EL (cell line): ENCODE measurements at places on chromosomes 7 and 10.

DNA sequence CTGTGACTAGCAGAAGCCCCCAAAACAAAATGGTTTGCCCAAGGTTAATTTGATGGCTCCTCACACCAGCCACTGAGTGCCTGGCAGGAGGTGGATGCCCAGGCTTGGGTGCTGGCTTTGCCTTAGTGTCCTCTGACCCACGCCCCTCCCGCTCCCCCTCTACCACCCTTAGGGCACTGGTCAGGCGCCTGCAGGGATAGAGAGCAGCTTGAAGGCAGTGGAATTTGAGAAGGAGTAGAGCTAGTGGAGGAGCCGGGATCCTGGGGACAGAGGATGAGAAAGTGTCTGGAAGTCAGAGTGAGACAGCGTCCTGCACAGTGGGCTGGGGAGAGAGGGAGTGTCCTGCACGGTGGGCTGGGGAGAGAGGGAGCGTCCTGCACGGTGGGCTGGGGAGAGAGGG lies 139.4 kb downstream of the DNAJB6 start:
- no peak for DNase-seq

GRCh38 chr10:124827474-124827873 lies 25.9 kb downstream of the ABRAXAS2 start:
- peak; percentile 17 for DNase-seq

GRCh38 chr10:49070701-49071100 lies 44.6 kb downstream of the VSTM4 start:
- no peak for DNase-seq

GRCh38 chr7:3345699-3346481 lies 44.8 kb downstream of the SDK1 start:
- no peak for DNase-seq

- DNase-seq: no peak
Observed at GRCh38 chr7:117250245-117250644, 72.6 kb downstream of the WNT2 start.

DNA sequence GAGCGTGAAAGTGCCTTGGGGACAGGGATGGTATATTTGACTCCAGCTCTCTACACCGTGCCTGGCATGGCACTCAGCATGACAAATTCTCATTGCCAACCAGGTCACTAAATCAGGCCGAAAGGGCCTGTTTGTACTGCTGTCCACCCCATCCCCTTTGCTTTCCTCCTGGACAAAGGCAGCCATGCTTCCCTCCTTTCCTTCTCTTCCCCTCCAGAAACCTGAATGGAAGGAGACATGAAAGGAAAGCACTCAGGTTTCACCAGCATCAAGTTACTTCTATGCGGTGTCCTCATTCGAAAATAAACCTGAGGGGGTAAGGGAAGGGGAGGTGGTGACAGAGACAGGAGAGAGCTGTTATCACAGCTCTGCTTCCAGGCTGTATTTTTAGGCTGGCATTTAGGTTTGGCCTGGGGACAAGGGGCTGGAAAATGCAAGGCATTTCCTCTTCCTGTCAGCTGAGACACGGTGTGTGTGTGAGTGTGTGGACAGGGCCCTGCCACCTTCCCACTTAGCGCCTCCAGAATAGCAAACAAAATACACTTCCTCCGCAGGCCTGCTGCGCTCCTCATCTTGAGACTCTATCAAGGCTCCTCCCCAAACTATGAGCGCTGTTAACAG lies 79.9 kb upstream of the COL13A1 start:
- DNase-seq: peak; percentile 41

DNA sequence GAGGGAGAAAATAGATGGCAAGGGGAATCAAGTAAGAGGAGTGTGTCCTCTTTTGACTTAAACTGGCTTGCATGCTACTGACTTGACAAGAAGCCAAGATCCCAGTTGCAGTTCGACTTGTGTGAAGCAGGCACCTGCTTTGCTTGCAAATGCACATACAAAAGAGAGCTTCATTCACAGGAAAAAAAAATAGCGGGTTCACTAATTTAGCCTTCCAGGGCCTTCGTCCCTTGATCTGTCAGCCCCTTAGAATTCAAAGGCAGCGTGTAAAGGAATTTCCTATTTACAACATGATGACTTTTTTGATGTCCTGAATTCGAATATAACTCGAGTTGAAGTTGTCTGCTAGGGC lies 192.1 kb downstream of the CELF2 start:
- no peak for DNase-seq

DNA sequence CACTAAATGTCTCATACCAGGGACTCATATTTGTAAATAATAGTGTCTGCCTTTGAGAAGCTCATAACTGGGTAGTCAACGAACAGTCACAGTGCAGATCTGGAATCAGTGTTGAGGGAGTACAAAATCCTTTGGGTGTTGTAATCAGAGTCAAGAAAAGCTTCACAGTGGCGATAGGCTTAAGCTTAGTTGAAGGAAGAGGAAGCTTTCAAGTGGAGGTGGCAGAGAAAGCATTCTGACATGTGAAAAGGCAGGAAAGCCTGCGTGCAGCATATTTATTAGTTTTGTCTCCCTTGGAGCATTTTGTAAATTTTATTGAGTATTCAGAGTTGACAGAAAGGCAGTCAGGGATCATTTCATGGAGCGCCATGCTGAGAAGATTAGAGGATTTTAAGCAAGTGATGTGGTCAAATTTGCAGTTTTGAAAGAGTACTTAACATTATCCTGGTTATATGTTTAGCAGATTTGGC lies 104.9 kb downstream of the ADK start:
- no peak for DNase-seq

DNA sequence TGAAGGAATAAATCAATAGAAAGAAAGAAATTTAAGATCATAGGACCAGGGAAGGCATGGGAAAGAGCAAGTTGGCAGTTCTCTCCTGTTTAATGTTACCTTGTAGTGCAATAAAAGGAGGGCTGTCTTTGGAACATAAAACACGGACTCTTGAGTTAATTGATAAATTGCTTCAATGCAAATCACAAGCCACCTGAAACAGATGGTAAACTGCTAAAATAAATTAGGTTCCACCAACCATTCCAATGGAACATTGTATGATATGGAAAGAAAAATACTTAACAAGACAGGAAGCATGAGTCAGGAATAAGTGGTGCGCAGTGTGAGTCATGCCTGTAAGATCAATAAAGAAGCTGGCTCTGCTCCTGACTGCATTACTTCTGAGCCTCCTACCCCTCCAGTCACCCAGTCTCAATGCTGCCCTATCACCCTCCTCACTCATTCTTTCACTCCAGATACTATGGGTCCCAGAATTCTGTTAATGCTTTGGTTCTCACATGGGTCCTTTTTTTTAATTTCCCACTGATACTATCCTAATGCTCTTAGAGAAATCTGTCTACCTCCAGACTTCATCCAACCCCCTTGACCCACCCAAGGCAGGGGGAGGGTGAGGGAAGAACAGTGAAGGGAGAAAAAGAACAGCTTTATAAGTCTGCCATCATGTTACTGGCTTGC lies 78.9 kb downstream of the LRRC17 start:
- peak; percentile 96 for DNase-seq

DNA sequence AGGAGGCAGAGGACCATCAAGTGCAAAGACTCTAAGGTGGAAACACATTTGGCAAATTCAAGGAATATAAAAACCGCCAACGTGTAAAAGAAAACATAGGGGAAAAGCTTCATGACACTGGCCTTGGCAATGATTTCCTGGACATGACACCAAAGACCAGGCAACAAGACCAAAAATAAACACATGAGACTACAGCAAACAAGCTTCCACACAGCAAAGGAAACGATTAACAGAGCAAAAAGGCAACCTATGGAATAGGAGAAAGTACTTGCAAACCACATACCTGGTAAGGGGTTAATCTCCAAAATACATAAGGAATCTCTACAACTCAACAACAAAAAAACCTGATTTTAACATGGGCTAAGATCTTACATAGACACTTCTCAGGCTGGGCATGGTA lies 3.5 kb downstream of the GSTO1 start:
- DNase-seq: no peak

- DNase-seq: no peak
Observed at GRCh38 chr7:144148224-144148827, 25.4 kb downstream of the OR2A14 start.

GRCh38 chr7:142391191-142391992 lies 133.5 kb upstream of the PRSS58 start:
- DNase-seq: peak; percentile 47

DNA sequence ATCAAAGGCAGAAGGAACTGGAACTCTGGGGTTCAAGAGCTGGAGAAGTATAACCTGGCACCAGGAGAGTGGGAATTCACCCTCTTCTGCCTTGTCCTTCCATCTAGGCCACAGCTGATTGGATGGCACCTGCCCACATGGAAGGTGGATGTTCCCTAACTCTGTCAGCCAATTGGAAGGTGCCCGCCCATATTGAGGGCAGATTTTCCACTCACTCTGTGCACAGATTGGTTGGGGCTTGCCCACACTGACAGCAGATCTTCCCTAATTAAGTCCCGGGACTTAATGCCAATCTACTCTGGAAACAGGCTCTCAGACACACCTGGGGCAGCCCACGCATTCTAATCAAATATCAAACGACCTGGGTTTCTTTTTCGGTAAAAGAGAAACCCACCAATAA lies 1142.3 kb upstream of the CELF2 start:
- DNase-seq: no peak

- no peak for DNase-seq
Observed at GRCh38 chr10:89257581-89257980, 6.0 kb upstream of the LIPA start.

- peak; percentile 80 for DNase-seq
Observed at GRCh38 chr7:132472463-132473120, 103.7 kb downstream of the PLXNA4 start.

DNA sequence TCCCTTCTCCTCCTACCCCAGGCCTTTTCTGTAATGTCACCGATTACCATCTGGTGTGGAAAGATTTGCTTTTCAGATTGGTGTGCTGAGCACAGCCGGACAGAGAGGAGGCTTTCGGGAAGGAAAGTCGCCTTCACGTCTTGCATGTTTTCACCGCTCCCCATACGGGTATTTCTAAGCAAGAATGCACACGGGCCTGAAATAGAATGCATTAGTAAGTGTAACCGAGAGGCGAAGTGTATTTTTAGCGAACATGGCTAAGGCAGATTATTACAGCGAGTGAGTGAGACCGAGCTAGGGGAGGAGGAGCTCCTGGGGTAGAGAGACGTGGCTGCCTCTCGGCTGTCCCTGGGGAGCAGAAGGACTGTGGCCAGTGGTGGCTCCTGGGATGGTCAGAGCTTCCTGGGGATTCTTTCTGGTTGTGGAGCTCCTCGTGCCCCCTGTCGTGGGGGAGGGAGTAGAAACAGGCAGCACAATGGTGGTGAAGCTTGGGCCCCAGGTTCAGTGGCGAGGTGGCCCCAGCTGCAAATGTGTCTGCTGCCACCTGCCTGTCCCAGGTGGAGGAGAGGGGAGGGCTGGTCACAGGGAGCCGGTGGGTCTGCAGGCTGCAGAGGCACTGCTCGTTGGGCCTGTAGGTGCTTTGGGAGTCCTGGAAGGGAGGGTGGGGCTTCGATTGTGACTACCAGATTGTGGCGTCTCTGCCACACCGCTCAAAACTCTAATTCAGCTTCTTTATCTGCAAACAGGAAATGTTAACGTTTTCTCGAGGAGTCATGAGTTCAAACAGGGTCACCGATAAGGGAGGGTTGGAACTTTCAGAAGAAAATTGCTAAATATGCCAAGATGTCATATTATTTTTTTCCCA lies 135.8 kb downstream of the CAMK1D start:
- peak; percentile 4 for DNase-seq

- DNase-seq: peak; percentile 8
Observed at GRCh38 chr7:144854839-144855424, 19.1 kb upstream of the TPK1 start.

- peak; percentile 36 for DNase-seq
Observed at GRCh38 chr7:47375121-47375938, 206.6 kb downstream of the TNS3 start.

- no peak for DNase-seq
Observed at GRCh38 chr7:134419875-134420274, 39.0 kb downstream of the AKR1B1 start.

DNA sequence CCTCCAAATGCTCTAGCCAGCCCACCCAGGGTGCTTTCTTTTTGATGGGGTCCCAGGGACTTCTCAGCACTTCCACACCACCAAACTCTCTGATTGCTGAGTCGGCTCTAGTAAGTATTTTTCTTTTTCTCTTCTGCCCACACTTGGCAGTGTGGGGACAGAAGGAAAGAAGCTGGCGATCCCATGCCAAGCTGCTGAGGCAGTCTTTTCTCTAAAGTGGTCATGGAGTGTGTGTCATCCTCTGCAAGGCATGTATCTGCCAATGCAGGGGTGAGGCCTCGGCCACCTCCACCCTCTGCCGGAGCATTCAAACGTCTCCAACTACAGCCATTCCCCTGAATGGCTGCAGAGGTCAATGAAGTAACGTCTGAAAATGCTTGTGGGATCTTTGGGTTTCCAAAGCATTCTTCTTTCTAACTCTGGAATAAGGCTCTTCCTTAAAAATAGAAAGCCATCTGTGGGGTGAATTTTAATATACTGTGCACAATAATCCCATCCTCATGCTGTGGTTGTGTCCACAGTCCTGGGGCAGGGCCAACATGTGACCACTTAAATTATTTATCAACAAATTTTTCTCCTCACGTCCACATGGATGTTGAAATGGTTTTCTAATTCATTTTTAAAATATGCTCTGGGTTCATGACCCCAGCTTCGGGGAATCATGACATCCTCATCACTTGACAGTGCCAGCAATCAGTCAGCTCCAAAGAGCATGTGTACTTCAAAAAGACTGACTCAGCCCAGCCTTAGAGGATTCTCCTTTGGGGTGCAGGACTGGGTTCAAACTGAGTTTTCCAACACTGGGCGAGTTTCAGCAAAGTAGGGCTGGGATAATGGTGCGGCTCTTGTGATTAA lies 171.3 kb upstream of the ITGB1 start:
- DNase-seq: peak; percentile 96

GRCh38 chr10:92381543-92381954 lies 90.6 kb downstream of the MARCHF5 start:
- DNase-seq: no peak

DNA sequence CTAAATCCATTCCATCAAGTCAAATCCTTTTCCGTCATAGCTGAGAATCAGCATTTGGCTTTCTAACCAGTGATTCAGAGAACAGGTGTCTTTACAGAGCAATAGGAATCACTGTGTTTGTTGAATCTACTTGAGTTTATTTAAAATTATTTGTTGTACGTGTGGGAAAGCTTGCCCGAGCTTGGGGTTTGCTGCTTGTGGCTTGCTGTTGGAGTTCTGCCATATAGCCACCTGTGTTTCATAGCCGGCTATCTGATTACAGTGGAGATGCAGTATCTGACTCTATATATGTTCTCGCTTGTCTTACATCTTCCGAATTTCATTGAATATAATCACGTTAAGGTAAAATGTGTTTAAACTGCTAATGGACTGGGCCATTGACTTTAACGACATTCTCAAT lies 274.3 kb upstream of the MKI67 start:
- no peak for DNase-seq

DNA sequence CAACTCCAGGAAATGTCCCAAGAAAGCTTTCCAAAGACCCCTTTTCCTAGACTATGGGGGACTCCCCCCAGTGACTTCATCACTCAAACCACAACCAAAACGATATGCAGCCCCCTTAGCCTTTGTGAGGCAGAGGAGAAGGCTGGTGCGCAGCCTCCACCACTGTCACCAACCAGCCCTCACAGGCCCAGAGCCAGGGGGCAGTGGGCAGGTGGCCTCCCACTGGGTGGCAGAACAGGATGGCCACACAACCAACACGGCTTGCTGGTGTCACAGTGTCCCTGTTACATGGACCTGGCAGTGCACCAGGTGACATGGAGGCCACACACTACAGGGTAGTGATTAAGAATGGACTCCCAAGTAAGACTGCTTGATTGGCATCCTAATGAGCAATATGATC lies 172.0 kb downstream of the PLXNA4 start:
- DNase-seq: no peak
